ENCODE measurements at places on chromosomes 2 and 18. TPM values are rescaled to one million over a fixed set of nuclear protein-coding genes. Genes with fewer than 3 reads are reported as not detected.

UGT1A8 gene
- not detected for total RNA-seq

KIAA2012 gene
- 0.11 TPM for total RNA-seq

GRCh38 chr18:45175511-45175910 lies 439.8 kb upstream of the SLC14A2 start:
- DNase-seq, result no peak
- no peak overlapping the region for H3K4me3 ChIP-seq
- H3K36me3 ChIP-seq, result no peaks in the 10 kb centered on the region
- no peaks in the 10 kb centered on the region for H3K4me1 ChIP-seq

DNA sequence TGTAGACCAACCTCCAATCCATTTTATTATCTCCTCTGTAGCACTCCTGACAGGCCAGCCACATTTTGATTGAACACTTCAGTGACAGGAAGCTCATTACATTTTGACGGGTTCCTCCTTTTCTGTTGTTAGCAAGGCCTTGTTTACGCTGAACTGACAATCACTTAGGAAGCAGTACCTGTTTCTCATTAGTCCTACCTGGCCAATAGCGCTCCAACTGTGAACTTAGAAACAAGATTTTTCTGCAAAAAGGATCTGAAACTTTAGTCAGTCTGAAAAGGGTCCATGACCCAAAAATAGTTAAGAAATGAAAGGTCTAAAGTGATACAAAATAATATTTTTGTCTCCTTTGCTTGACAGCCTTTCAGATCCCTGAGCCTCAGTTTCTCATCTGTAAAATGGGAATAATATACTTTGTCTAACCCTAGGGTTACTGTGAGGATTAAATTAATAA lies 119.6 kb upstream of the MSTN start:
- DNase-seq, result no peak
- no peak overlapping the region for H3K4me3 ChIP-seq
- no peaks in the 10 kb centered on the region for H3K27me3 ChIP-seq

DNA sequence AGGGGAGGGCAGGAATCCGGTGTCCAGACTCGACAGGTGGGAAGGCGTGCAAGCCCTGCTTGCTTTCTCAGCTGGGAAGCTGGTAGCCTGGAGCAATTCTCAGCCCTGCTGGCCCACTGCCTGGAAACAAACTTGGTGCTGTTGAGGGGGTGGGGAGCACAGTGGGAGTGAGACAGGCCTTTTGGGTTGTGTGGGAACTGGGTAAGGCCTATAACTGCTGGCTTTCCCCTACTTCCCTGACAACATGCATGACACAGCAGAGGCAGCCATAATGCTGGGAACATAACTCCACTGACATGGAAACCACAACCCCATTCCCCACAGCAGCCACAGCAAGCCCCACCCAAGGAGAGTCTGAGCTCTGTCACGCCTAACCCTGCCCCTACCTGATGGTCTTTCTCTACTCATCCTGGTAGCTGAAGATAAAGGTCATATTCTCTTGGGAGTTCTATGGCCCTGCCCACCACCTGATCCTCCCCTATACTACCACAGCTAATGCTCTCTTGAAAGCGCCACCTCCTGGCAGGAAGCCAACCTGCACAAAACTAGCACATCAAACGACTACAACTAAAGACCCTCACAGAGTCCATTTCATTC lies 122.9 kb upstream of the ACVR1C start:
- DNase-seq, result no peak
- no peaks in the 10 kb centered on the region for H3K27me3 ChIP-seq

DNA sequence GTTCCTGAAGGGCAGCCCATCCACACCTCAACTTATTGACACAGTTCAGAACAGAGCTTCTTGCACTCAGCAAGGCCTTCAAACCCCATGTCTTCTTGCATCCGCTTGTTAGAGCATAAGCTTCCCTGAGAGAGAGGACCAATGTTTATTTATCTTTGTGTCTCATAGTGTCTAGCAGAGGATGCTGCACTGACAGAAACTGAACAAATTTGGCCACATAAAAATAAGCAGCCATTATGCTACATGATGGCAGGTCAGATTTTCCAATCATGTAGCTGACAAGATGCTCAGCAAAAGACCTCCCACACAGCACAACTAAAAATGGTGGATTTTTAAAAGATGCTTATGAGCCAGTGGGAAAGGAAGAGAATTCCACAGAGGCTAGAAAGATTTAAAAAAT lies 38.1 kb upstream of the SIGLEC15 start:
- no peaks in the 10 kb centered on the region for H3K27me3 ChIP-seq
- H3K36me3 ChIP-seq, result no peaks in the 10 kb centered on the region
- H3K27ac ChIP-seq, result no peak overlapping the region
- no peak overlapping the region for H3K4me3 ChIP-seq
- no peak for DNase-seq

DNA sequence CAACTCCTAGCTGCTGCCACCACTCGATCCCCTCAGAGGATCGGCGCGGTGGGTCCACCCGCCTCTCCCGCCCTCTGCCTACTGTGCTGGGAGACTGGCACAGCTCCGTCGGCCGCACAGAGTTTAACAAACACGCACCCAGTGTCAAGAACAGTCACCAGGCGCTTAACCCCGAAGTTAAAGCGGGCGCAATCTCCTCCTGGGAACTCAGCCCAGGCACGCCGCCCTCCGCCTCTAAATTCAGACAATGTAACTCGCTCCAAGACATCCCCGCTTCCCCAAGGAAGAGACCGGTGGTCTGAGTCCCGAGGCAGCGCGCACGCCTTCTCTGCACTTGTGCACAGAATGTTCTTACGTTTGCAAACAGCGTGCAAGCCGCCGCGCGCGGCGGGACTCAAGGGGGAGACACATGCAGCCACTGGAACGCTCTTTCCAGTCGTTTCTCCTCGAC lies 533 bp downstream of the CXCR4 start:
- H3K27ac ChIP-seq, result peak overlapping the region; percentile 11
- no peaks in the 10 kb centered on the region for H3K4me1 ChIP-seq
- peak overlapping the region; percentile 59 for H3K4me3 ChIP-seq
- H3K27me3 ChIP-seq, result peaks cover 4% of the 10 kb centered on the region
- H3K36me3 ChIP-seq, result no peaks in the 10 kb centered on the region

DNA sequence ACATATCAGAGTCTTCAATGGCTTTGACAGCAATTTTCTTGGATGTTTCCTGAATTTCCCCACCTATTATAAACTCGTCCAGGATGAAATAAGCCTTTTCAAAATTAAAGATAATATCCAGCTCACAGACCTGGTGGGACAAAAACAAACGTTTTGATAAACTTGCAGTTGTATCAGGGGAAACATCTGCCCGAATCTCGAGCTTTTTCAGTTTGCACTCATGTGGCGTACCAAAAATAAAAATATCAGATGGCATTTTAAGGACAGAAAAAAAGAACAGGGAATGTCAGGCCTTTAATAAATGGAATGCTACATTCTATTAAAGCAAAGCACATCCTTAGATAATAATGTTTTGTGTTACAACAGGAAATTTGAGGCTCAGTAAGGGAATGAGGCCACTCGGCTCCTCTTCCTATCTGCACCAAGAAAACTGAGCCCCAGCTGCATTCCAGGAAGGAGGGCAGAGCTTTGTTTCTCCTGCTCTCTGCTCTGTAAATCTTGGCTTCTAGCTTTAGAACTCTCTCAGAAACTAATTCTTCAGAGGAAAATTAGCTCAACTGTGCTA lies 72.1 kb downstream of the AP1S3 start:
- H3K4me1 ChIP-seq, result no peaks in the 10 kb centered on the region
- no peak overlapping the region for H3K4me3 ChIP-seq
- H3K27me3 ChIP-seq, result no peaks in the 10 kb centered on the region

GRCh38 chr2:113877711-113878598 lies 11.9 kb upstream of the ACTR3 start:
- no peak for DNase-seq
- no peak overlapping the region for H3K4me3 ChIP-seq
- no peaks in the 10 kb centered on the region for H3K27me3 ChIP-seq

GRCh38 chr2:238724728-238725127 lies 123.2 kb upstream of the TWIST2 start:
- no peak for DNase-seq
- no peak overlapping the region for H3K4me3 ChIP-seq
- no peak overlapping the region for H3K27ac ChIP-seq
- H3K4me1 ChIP-seq, result peaks cover 32% of the 10 kb centered on the region

DNA sequence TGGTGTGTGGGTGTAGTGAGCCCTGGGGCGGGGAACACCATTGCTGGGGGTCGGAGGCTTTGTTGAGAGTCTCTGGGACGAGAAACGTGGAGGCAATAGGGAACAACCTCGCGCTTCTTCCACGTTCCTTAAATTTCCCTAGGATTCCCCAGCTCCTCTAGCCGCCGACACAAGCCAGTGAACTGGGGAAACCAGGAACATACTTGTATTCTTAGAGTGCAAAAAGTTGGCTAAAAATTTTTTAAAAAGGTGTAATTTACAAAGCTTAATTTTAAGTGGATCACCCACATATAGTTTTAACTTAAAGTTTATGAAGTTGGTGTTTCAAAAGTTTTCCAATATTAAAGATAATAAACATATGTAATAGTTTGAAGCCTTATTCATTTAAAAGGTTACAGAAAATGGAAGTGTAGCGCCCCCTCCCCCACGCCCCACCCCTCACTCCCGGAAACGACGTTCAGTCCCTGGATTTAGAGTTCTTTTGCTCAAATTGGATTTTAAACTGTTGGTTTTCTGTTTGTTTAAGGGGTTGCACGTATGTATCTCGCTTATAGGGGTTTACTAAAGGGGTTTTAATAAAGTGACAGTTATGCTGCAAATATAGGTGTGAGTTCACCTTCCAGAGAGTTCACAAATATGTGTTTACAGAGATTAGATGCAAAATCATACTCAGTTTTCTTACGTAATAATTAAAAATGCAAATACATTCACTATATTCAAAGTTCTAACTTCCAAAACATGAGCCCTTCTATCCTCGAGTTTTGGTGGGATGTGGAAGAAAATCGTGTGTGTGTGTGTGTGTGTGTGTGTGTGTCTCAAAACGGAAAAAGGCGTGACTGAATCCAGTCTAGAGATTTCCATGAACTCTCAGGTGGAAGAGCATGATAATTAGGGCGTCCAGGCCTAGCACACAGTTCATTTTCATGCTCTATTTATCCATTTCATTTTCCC lies 872 bp downstream of the DSG2 start:
- no peaks in the 10 kb centered on the region for H3K36me3 ChIP-seq
- peak overlapping the region; percentile 49 for H3K4me3 ChIP-seq
- H3K4me1 ChIP-seq, result no peaks in the 10 kb centered on the region
- DNase-seq, result no peak
- H3K27me3 ChIP-seq, result no peaks in the 10 kb centered on the region

- H3K27ac ChIP-seq, result no peak overlapping the region
- no peaks in the 10 kb centered on the region for H3K27me3 ChIP-seq
- peaks cover 31% of the 10 kb centered on the region for H3K36me3 ChIP-seq
- H3K4me1 ChIP-seq, result no peaks in the 10 kb centered on the region
These were observed 228.5 kb downstream of the RTP5 start for GRCh38 chr2:242098034-242098433.

GRCh38 chr2:82137441-82137840 lies 1832.9 kb upstream of the LRRTM1 start:
- no peaks in the 10 kb centered on the region for H3K27me3 ChIP-seq
- no peaks in the 10 kb centered on the region for H3K4me1 ChIP-seq
- H3K4me3 ChIP-seq, result no peak overlapping the region
- DNase-seq, result no peak

All from ascending aorta (tissue), 2 donors.